Left ventricle myocardium inferior (tissue), 1 donor: ENCODE measurements at places on chromosomes 12 and 14. TPM values are rescaled to one million over a fixed set of nuclear protein-coding genes. Genes with fewer than 3 reads are reported as not detected.

DNA sequence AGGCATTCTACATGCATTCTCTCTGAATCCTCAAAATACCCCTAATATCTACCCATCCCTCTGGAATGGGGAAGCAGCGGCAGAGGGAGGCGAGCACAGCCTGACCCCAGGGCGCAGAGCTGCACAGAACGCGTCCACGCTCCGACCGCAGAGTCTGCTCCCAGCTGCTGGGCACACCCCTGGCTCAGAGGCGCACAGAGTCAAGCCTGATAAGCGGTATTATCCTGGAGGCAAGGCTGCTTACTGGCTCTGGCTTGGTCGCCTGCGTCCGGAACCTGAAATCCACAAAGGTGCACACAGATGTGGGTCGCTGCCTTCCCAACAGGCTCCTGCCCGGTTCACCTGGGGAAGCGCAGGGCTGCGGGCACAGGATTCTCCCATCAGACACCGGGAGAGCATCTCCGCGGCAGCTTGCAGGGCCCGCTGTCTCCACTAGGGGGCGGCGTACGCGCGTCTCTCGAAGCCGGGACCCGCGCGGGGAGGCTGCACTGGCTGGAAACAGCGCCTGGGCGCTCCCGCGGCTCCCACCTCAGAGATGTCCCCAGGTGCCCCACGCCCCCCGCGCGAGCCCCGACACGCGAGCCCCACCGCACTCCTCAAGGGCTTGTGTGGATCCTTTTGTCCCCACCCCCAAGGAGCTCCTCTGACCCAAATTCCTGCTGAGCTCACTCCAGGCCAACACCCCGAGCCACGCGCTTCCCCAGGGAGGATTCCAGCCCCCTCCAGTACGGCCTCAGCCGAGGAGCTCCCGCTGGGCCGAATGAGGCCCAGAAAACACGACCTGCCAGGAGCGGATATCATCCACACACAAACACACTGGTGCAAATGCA lies 120.1 kb upstream of the FZD10 start:
- DNase-seq = no peak

The GALNT16 gene
- 70.5 TPM for total RNA-seq

GRCh38 chr14:99286761-99287160 lies 14.8 kb upstream of the BCL11B start:
- DNase-seq = no peak

GRCh38 chr12:26056335-26056734 lies 68.5 kb downstream of the BHLHE41 start:
- no peak for DNase-seq

The ST8SIA1 gene
- 2.1 TPM for total RNA-seq

- DNase-seq = no peak
These were observed 5.1 kb downstream of the E2F7 start for GRCh38 chr12:77060136-77060882.

The CCDC85C gene
- 41.0 TPM for total RNA-seq

DNA sequence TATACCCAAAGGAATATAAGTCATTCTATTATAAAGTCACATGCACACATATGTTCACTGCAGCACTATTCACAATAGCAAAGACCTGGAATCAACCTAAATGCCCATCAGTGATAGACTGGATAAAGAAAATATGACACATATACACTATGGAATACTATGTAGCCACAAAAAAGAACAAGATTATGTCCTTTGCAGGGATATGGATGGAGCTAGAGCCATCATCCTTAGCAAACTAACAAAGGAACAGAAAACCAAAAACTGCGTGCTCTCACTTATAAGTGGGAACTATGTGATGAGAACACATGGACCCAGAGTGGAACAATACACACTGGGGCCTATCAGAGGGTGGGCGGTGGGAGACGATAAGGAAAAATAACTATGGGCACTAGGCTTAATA lies 21.3 kb downstream of the FBXO21 start:
- no peak for DNase-seq

DNA sequence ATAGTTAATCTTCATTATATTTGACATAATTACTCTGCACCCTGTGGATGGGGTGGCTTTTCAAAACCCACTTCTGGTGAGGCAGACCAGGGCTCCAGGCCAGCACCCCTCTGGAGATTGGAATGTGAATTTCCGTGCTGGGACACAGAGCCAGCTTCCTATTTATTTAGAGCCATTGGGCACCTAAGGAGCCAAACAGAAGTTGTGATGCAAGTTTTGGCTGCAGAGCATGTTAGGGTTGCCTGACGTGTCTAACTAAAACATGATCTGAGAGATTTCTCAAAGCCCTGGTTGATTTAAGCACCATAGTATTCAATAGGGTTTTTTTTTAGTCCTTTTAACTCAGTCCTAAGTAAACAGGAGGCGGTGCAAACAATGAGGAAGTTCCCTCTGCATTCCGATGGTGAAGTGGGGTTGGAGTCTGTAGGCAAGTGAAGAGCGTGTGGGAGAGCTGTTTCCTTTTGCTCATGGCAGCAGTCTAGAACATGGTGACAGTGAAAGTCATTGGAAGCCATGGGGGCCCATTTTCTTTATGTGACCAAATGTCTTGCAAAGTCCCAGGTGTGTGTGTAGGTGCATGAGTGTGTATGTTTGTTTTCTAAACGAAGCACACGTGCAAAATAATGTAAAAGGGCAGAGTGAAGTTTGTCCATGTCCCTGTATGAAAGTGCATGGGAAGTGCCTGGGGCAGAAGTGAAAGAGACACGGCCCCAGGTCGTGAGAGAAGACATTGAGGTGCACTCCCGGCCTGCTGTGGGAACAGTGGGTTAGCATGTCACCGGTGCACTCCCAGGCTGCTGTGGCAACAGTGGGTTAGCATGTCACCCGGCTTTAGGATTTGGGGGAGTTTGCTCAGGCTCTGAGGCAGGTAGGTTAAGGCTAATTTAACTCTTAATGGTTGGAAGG lies 117.7 kb downstream of the PRKCH start:
- DNase-seq = peak; percentile 25

The CCDC38 gene
- total RNA-seq = 0.22 TPM

The LHX5 gene
- not detected for total RNA-seq
